ENCODE measurements at places on chromosomes 7 and 10. TPM values are rescaled to one million over a fixed set of nuclear protein-coding genes. Genes with fewer than 3 reads are reported as not detected.

Gene GPNMB
- total RNA-seq: 479 TPM

Gene BICC1
- total RNA-seq: 123 TPM

Gene SEMA4G
- total RNA-seq: 0.81 TPM

DNA sequence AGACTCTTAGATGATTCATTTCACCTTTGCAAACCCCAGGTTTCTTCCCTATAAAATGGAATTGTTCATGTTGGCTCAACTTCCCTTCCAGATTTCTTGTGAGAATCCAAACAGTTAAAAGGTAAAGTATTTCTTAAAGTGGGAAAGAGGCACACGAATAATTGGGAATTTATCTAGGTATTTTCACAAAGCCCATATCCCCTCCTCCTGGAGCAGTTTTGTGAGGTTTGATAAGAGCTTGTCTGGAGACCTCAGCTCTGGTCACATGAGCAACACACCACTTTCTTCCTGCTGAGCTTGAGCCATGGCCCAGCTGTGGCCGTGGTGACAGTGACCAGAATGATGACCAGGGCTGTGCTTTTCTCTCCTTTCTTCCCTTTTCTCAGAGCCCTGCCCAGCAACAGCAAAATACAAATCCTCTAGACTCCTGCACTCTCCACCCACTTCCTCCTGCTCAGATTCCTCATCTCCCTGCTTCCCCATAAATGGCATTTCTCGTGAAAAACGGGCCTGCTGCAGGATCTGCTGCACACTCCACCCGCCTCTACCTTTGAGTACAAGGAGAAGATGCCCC is 87.7 kb downstream of the PIK3CG start:
- no peak for DNase-seq

- DNase-seq: no peak
Observed at GRCh38 chr10:49212783-49213182, 24.6 kb upstream of the TMEM273 start.

- no peak for DNase-seq
Observed at GRCh38 chr10:30155401-30155800, 96.0 kb upstream of the JCAD start.

GRCh38 chr10:10786109-10787090 is 231.3 kb upstream of the CELF2 start:
- peak; percentile 73 for DNase-seq

GRCh38 chr10:62618054-62618453 is 186.5 kb upstream of the ADO start:
- no peak for DNase-seq

- no peak for DNase-seq
Observed at GRCh38 chr10:3808689-3809199, 23.7 kb upstream of the KLF6 start.

DNA sequence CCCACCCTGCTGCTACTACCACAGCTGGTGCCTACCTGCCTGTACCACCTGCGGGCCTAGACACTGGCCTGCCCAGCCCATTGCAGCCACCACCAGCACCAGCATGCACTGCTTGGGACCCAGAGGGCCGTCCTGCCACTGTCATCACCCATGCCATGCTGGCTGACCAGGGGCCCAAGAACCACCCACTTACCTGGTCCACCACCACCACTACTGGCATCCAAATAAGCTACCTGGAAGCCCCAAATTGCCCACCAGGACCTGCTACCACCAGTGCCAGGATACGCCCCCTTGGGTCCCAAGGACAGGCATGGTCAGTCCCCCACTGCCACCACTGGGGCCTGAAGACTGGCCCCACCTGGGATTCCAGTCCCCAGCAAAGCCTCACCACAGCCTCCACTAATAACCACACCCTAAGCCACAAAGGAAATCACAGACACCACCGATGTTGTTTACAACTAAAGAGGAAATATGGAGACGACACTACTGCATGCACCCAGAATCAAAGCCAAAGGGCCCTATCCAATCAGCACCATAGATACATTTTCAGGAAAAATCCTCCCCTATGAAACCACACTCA is 70.5 kb upstream of the DIP2C start:
- DNase-seq: no peak

DNA sequence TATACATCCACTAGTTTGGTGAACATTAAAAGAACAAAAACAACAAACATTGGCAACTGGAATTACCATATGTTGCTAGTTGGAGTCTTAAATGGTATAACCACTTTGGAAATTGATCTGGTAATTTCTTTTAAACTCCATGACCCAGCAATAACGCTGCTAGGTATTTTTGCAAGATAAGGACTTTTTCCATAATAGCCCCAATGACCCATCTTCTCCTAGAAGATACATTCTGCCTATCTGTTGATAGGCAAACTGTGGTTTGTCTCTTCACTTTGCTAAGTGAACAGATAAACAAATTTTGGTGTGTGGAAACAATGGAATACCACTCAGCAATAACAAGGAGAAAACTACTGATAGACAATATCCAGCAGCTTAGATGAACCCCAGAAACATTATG is 30.6 kb upstream of the MTURN start:
- no peak for DNase-seq

Measured in fibroblast of the aortic adventitia (primary cell).